ENCODE measurements at places on chromosomes 7 and 10.

DNA sequence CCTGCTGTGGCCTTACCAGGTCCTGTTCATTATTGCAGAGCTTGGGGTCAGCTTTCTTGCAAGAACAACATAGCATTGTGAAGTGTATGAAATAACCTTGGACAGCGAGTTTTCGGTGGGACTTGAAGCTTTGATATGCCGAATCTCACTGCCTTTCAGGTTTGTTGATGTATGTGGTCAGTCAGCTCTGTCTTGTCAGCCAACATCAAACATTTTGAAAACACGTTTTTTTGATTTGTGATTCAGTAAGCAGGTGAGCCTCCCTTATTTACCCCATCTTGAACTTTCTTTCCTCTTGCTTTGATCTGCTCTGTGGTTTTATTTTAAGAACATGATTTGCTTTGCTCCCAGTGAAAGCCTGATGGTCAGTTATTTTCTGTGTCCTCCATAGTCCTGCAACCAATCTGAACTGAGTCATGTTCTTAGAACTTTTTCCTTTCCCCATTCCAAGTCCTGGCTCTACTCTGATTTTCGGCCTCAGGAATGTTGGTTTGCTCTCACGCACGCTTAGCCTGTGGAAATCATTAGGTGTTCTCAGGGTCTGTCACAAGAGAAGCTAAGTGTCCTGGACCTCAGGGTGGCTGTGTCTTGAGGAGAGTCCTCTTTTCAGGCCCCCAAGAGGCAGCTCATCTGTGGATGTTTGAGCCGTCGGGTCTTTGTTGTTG lies 8.7 kb downstream of the WBP1L start:
- no peak for DNase-seq

DNA sequence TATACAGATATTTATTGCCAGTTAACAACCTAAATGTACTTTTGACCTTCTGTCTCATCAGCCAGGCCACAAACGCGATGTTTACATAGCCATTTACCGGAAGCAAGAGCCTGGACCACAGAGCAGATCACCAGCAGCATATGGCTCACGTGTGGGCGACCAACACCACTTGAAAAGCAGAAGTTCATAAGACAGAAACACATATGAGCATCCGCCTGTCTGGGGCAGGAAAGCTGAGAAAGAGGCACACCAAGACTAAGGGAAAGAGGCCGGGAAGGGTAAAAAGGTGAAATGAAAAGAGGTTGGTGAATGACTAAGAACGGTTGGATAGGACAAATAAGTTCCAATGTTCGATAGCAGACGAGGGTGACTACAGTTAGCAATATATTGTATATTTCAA lies 1.3 kb downstream of the ABCB1 start:
- no peak for DNase-seq

DNA sequence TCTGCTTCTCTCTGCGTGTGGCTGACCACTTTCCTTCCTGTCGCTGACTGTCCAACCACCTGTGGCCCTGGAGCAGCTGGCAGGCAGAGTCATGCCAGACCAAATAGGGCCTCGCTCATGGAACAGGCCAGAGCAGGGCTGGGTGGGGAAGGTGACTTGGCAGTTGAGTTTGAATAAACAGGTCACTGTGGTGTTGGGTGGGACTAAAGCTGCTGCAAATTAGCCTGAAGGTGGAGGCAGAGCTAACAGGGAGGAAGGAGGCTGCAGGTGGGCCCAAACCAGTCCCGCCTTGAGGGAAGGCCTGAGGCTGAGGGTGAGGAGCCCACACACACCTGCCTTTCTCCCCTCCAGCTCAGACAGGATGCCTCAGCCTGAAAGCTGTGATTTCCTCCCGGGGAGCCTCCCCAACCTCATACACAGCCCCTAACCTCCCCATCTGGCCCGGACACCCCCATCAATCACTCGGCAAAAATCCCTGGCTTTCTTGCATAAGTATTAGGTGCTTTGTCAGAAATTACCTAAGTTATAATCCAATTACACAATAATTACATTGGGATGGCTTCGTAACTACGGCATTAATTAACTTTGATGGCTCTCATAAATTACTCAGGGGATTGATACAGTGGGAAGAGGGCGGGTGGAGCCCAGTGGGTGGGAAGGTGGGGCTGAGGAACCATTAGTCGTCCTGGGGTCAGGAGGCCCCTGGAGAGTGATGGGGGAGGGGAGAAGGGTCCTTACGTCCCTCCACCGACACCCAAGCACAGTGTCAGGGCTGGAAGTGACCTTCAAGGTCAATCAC lies 97.7 kb upstream of the PCBD1 start:
- DNase-seq = no peak

GRCh38 chr10:44376472-44377099 lies 8.3 kb downstream of the CXCL12 start:
- DNase-seq = no peak

GRCh38 chr7:23530405-23530804 lies 1.4 kb downstream of the TRA2A start:
- DNase-seq = no peak

DNA sequence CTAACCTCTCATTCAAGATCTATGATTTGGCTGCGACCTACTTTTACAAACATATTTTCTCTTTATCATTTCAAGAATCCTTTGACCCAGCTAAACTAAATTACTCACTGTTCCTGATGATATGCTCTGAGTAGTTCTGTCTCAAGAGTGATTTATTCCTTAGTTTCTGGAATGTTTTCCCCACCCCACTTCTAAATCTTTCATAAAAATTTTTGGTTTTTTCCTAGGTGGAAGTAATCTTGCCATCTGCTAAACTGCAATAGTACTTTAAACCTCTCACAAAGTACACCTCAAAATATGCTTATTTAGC lies 170.8 kb downstream of the DNAJC1 start:
- no peak for DNase-seq

DNA sequence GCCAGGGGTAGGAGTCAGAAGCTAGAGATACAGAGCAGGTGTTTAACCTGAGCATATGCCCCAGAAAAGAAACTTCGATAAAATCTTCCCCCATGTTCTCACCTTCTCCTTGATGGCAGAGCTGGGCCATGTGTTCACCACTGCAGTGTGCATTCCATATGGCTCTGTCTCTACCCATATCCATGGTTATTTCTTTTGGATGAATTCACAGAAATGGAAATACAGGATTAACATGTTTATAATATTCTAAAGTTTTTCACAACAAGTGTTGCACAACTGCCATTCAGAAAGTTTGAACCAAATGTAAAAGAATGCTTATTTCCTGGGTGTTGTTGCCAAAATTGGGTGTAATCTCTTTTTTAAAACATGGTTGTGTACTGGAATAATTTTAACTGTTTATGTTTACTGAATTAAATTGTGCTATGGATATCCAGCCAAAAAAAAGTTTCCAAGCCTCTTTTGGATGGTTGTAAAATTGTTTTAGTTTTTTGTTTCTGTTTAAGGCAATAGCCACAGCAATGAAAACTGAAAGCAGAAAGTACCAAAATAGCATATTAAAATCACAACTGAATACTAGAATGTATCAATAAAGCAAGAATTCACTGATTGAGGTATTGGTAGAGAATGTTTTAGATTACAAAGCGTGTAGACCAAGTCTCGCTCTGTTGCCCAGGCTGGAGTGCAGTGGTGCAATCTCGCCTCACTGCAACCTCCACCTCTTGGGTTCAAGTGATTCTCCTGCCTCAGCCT lies 19.9 kb upstream of the CCNY start:
- DNase-seq = no peak

GRCh38 chr10:113527211-113527906 lies 25.5 kb upstream of the HABP2 start:
- DNase-seq = no peak

DNA sequence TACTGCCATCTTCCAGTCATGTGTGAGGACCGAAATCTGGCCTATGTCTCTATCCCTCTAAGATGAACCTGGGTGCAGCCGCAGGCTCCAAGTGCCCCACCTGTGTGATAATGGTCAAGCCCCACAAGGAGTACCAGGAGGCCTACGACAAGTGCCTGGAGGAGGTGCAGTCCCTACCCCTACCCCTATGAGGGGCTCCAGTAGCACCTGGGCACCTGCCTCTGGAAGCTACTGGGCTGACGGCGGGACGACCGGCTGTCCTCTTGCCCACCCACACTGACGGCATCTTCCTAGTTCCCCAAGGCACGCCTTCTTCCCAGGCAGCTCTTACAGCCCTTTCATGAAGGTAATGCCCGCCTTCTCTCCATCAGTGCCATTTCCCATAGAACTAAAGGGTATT lies 47.4 kb downstream of the HOXA1 start:
- DNase-seq = no peak

- no peak for DNase-seq
These were observed 146.8 kb downstream of the OTUD1 start for GRCh38 chr10:23585666-23586065.

DNA sequence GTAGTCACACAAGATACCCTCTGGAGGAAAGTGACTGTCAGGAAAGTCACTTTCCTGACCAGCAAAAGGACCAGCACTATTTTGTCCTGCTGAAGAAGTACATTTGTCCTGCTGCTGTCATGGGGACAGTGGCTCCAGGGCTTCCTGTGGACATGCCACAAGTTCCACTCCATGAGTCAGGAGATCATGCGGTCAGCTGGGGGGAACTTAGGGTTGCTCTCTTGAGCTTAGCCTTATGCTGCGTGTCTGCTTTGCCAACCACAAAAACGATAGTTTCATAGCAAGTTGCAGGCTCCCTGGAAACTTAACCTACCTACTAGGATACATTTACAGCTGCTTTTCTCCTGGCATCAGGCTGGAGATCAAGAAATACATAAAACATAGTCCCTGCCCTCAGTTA lies 19.8 kb upstream of the ALOX5 start:
- no peak for DNase-seq

DNA sequence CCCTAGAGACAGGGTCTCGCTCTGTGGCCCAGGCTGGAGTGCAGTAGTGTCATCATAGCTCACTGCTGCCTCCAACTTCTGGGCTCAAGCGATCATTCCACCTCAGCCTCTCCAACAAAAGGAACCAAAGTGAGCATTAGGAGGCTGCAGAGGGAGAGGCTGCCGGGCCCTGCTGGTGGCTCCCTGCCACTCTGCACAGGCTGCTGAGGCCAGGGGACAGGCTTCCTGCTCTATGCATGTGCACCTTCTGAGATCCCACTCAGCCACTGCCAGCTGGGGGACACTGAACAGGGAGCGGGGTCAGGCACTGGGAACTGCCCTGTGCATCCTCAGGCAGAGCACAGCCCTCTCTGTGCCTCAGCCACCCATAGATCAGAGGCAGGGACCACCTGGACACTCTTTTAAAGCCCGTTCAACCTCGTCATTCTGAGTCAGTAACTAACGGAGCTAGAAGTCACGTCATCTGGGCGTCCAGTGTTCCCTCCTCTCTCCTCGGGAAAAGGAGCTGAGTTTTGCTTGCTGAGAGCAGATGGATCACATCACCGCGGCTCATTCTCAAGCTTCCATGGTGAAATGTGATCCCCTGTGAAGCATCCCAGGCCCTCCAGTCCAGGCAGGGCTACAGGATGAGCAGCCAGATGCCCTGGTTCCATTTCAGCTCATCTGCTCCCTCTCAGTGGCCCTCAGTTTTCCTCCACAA lies 109.6 kb downstream of the MYL10 start:
- DNase-seq = no peak

- no peak for DNase-seq
These were observed 176.8 kb upstream of the AGR3 start for GRCh38 chr7:17058568-17058967.

- DNase-seq = peak; percentile 32
These were observed at the start of gene GPR22 for GRCh38 chr7:107469929-107470328. TSS of gene GPR22 (plus strand) at chr7:107470057. CDS start at chr7:107474061, 4,004 bp downstream.

- no peak for DNase-seq
These were observed 10.1 kb upstream of the LEP start for GRCh38 chr7:128231021-128231420.
